ENCODE measurements at places on chromosomes 3 and 15.
A peak's percentile ranks its signal among the peaks of the same experiment; 100 is the strongest.

DNA sequence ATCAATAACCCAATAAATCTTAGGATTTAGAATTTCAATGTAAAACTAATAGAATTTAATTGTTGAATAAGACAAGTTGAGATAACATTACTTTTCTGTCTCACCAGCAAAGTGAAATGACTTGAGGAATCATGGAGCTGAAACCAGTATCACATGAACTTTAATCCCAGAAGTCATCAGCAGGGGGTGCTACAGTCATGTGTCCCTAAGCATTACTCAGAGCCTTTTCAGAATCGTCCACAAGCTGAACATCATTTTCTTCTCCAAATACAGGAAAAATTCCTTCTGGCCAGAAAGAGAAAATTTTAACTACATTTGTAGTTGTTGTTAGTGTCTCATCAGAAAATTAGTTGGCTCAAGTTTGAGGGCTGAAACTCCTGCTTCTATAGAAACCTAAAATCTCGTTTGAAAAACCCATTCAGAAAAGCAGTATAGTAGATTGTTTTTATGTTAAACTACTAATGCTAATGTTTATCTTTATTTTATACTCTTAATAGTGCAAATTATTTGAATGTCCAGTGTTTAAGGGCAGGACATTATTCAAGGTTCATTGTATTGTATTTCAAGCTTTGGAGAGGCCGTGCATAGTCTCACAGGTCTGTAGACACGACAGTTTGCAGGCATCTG, 384.1 kb downstream of the PLOD2 start:
- DNase-seq: no peak

GRCh38 chr3:104388619-104389018, 978.1 kb upstream of the ALCAM start:
- DNase-seq: no peak

- DNase-seq: no peak
Measured at GRCh38 chr15:44397869-44398268, 29.6 kb upstream of the CTDSPL2 start.

DNA sequence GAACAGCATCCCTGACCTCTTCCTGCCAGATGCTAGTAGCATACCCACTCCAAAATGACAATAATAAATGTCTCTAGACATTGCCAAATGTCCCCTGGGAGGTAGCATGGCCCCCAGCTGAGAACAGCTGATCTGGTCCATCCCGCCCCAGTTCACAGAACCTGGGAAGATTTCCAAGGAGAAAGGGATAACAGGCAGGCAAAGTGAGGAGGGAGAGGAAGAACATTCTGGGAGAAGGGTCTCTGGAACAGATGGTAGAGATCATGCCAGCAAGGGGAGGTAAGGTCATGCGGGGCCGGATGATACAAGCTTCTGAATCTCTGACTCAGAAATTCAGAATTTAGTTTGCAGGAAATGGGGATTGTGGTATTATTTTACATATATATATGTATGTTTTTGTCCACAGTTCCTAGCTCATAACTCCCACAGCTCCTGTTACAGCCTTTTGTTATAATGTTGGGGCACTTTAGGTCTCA, 192.7 kb downstream of the SUCLG2 start:
- DNase-seq: no peak

- no peak for DNase-seq
Measured at GRCh38 chr3:107061466-107061865, 315.8 kb upstream of the CCDC54 start.

- no peak for DNase-seq
Measured at GRCh38 chr3:34696831-34697230, 898.4 kb downstream of the PDCD6IP start.

- no peak for DNase-seq
Measured at GRCh38 chr3:81451611-81452010, 309.8 kb downstream of the GBE1 start.

DNA sequence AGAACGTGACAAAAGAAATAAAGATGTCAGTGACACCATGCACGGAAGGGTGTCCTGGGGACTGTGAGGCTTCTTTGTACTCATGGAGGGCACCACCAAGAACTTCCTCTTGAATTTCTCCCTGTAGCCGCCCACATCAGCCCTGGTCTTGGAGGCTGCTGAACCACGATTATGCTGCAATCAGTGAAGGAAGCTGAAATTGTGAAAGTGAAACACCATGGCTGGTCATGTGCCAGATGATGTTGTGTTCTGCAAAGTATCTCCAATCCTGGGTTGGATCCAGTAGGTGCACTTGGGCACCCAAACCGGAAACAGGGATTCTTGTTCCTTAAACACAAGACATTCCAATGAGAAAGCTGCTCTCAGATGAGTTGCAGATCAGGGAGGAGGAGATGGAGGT, 104.4 kb upstream of the GOLGA6L6 start:
- DNase-seq: no peak

GRCh38 chr3:52299247-52299878, 11.7 kb downstream of the GLYCTK start:
- no peak for DNase-seq

GRCh38 chr3:177842302-177842701, 645.0 kb upstream of the TBL1XR1 start:
- no peak for DNase-seq

DNA sequence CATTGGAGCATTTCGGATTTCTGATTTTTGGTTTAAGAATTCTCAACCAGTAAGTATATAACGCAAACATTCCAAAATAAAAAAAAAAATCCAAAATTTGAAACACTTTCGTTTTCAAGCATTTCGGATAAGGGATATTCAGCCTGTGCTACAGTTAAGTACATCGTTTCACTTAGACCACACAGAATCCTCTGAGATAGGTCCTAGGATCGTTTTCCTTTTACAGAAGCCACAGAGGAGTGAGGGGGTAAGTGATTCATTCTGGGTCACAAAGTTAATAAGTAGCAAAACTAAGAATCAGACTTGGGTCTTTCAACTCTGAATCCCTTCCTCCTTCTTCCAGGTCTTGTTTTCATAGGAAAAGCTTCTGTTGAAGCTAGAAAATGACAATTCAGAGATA, 249.3 kb downstream of the BBX start:
- DNase-seq: no peak

GRCh38 chr15:99452010-99452409, 113.8 kb upstream of the MEF2A start:
- no peak for DNase-seq

DNA sequence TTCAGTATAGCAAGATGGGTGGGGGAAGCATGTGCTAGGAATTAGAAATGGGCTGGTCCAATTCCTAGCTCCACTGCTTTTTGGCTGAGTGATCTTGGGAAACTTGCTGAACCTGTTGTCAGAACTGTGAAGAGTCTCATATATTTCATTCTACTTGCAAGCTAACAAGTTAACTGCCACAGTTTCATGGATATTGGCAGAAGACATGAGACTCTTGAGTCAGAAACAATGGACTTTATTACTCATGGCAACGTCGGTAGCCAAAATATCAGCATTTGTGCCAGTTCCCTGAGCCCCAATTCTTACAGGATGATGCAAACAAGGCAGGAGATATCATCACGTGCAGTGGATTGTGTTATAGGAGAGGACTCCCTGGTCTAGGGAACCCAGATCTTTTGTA, 26.6 kb upstream of the PLAAT1 start:
- DNase-seq: no peak

GRCh38 chr3:131928593-131928992, 106.2 kb downstream of the CPNE4 start:
- no peak for DNase-seq

GRCh38 chr15:93088200-93088980, 621 bp downstream of the RGMA start:
- DNase-seq: no peak

GRCh38 chr3:188319569-188319968, 165.6 kb downstream of the LPP start:
- DNase-seq: no peak

- peak; percentile 63 for DNase-seq
Measured at GRCh38 chr3:38479431-38480092, 16.6 kb upstream of the EXOG start.

DNA sequence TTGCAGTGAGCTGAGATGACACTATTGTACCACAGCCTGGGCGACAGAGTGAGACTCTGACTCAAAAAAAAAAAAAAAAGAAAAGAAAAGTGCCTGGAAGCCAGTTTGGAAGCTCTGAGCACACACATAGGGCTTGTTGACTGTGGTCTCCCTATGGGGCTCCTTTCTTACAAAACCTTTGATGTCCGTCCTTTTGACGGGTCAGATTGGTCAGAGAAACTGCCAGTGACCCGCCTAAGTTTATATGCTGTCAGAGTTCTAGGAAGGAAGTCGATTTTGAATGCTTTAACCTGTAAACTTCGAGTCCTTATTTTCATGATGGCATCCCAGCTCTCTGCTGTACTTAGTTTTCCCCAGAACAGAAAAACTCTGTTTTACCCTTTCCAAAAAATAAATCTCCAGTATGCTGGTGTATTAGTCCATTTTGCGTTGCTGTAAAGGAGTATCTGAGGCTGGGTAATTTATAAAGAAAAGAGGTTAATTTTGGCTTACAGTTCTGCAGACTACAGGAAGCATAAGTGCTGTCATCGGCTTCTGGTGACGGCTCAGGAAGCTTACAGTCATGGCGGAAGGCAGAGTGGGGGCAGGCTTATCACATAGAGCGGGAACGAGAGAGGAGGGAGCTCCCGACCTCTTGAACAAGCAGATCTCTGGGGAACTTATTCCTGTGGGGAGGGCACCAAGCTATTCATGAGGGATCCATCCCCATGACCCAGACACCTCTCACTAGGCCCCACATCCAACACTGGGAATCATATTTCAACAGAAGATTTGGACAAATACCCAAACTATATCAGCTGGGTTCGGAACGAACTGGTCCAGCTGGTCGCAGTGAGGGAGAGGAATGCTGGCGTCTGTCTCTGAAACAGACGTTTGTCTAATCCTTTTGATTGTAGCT, 72.3 kb downstream of the LMLN start:
- no peak for DNase-seq

GRCh38 chr3:169891886-169892285, 19.5 kb upstream of the SAMD7 start:
- no peak for DNase-seq

DNA sequence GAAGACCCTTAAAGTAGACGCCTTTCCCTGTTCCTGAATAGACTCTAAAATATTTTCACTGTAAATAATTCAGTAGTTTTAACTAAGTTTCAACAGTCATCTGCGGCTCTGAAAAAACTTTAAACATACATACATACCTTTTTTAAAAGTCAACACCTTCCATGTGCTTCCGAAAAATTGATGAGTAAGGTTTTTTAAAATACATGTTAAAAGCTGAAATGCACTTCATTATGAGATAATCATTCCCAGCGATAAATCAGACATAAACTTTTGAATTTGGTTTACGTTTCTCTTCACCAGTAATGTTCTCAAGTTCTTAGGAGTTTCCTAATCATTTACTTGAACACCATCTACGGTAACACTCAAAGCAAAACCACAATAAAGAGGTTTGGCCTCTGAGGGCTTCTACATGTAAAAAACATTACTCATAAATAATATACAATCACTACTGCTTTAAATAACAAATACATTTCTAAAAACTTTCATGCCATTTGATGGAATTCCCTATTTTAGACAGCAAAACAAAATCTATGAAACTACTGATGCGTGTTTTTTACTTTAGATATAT, 403.5 kb downstream of the SHQ1 start:
- peak; percentile 72 for DNase-seq

DNA sequence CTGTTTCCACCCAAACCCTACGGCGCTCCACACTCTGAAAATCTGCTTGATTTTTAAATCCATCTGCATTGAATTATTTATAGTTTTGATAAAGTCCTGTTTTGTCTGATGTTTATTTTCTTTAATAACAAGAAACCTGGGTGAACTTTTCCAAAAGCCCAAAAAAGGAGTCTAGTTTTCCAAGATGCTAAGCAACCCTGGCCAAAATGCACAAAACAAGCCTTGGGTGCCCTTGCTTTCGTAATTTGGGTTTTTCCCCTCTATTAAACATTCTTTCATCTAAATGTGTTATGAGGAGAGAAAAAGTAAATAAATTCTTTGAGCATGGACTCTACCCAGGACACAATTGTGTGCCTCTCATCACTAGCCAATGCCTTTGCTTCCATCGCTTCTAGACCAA, 468.9 kb downstream of the MCTP2 start:
- no peak for DNase-seq

GRCh38 chr3:79517766-79518413, 249.9 kb downstream of the ROBO1 start:
- DNase-seq: no peak

GRCh38 chr3:123353850-123354233, 95.0 kb downstream of the ADCY5 start:
- no peak for DNase-seq

GRCh38 chr3:98259707-98260106, 4.3 kb upstream of the OR5H6 start:
- DNase-seq: no peak

GRCh38 chr15:85071061-85071460, 89.4 kb downstream of the PDE8A start:
- no peak for DNase-seq

GRCh38 chr15:94395640-94396039, 164.3 kb downstream of the MCTP2 start:
- no peak for DNase-seq

GRCh38 chr3:141366285-141367037, 1.8 kb upstream of the ZBTB38 start:
- no peak for DNase-seq

DNA sequence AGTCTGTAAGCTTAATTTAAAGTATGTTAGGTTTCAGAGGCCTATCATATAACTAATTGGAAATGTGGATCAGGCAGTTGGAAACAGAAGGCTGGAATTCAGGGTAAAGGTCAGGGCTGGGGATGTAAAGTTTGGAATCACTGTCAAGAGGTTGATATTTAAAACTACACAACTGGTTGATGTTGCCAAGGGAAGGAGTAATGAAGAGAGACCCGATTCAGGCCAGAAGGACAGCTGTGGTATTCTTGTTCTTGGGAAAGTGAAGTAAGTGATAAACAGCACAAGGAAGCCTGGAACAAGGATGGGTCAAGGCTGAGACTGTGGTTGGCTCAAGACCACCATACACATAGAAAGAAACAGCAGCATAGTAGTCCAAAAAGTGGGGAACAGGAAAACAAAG, 654.2 kb downstream of the NTRK3 start:
- DNase-seq: no peak

- no peak for DNase-seq
Measured at GRCh38 chr3:112818289-112818688, 28.4 kb downstream of the CD200R1L start.

DNA sequence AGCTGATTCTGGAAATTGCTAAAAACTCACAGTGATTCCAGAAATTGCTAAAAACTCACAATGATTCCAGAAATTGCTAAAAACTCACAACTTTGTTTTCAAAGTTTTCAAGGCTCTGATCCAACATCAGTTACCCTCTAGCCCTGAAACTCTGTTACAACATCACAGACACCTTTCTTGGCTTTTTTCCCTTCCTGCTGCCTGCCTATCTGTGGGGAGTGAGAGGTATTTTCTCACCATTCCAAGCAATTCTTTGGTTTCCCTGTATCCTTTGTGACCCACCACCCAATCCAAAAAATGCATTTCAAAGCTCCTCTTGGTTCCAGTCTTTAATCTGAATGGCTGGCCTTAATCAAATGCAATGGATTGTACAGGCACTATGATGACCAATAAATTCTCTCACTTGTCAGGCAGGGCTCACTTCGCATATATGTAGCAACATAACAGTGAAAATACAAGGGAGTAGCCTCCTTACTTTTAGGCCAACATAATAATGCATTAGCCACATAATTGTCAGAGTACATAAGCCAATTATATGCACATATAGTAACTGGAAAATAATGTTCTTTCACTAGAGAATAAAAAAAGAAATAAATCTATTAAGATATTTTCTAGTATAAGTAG, 1139.0 kb downstream of the ROBO2 start:
- no peak for DNase-seq

GRCh38 chr3:101144105-101144504, 150.9 kb upstream of the ABI3BP start:
- no peak for DNase-seq

GRCh38 chr3:45425237-45425933, 37.0 kb downstream of the LARS2 start:
- no peak for DNase-seq

All from CD4-positive, alpha-beta T cell treated with Interleukin-2 at 100 ng/mL for 4 hours (primary cell).